ENCODE measurements at places on chromosomes 11 and 22. TPM values are rescaled to one million over a fixed set of nuclear protein-coding genes. Genes with fewer than 3 reads are reported as not detected.

GRCh38 chr22:49915610-49916009 lies 2.6 kb downstream of the ALG12 start:
- no peak for DNase-seq

Gene CCDC116
- not detected for total RNA-seq

DNA sequence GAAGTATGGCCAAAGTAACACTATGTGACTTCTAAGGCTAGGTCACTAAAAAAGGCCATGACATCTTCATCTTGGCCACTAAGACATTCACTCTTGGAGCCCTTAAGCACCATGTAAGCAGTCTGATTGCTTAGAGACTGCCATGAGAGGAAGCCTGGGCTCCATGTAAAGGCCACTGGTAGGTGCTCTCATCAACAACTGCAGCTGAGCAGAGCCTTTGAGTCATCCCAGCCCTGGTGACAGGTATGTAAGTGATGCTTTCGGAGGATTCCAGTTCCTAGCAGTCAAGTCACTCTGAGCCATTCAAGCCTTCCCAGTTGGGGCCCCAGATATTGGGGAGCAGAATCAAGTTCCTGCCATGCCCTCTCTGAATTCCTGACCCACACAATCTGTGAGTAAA lies 26.2 kb downstream of the GAB2 start:
- DNase-seq: no peak

Gene OR10D3
- not detected for total RNA-seq

DNA sequence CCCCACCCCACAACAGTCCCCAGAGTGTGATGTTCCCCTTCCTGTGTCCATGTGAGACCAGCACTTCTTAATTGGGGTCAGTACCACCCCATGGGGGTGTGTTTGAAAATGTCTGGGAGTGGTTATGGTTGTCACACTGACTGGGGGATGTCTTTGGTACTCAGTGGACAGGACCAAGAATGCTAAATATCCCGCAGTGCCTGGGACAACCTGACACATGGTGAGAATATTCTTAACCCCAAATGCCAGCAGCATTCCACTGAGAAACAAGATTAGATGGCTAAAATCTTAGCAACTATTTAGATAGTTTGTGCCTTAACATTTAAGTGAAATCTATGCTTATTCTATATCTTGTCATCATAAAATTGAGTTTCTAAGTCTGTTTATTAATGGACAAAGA lies 177.5 kb upstream of the ZBED5 start:
- DNase-seq: no peak

GRCh38 chr22:48893288-48894063 lies 934.2 kb downstream of the BRD1 start:
- DNase-seq: no peak

DNA sequence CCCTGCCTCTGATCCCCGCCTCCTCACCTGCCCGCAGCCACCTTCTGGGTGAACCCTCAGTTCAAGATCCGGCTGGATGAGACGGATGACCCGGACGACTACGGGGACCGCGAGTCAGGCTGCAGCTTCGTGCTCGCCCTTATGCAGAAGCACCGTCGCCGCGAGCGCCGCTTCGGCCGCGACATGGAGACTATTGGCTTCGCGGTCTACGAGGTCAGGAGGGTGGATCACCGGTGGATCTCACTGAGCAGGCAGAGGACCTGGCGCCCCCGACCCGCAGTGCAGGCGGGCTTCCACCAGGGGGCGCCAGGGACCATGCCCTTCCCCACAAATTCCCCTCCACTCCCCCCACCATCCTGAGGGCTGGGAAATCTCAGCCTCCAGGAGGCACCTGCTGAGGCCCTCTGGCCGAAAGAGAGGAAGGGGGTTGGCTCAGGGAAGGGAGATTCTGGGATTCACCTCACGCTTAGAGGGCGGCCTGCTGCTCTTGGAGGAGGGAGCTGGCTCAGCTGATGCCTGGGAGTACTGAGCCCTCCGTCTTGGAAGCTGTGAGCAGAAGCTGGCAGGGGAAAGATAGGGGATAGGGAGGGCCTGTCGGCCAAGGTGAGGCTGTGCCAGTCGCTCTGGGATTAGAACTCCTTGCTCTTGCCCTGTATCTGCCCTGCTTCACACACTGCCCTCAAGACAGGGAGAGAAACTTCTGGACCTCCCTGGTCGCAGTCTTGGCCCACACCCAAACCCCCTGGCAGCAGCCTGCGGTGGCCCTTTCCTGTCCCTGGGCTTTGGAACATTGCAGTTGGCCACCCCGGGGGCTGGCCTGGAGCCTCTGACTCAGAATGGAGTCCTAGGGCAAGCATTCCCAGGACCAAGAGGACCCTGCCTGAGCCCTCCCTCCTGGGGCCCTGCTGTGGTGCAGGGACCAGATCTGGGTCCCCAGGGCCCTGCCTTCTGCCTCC lies 23.2 kb downstream of the CAPN1 start:
- DNase-seq: no peak
